Inflammatory macrophage (primary cell): ENCODE measurements at places on chromosomes 2 and 18.

DNA sequence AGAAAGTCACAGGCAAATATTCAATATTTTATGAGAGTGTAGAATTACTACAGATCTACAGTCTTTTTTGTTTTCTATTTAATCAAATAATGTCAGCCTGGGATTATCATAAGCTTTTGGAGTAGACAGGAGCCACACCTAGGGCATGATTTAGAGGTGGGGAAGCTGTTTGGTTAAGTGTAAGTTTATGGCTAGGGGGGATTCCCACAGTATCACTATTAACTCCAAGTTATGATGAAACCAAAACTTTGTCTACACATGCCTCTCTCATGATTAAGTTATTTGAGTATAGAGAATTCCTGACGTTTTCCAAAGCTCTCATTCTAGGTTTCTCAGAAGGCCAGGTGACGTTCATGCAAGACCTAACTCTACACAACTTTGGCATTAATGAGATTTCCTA, 2.1 kb downstream of the SERPINB10 start:
- no peak for DNase-seq

- DNase-seq = no peak
Measured at GRCh38 chr18:46622451-46622850, 34.6 kb downstream of the LOXHD1 start.

DNA sequence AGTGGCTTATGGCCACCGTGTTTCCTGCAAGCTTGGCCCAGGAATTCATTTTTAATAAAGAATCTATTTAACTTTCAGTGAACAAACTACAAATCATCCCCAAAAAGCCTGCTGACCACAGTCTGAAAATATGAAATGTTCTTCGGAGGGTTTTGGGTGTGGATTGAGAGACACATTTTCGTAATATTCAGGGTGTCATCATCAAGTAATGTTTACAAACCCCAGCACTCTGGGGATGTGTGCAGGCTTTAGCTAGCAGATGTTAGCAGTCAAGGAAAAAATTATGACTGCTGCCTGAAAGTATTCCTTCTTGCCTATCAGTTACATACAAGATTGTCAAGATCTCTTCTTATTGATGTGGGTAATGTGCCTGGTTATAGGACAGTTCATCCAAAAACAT, 143.9 kb upstream of the FN1 start:
- peak; percentile 21 for DNase-seq

DNA sequence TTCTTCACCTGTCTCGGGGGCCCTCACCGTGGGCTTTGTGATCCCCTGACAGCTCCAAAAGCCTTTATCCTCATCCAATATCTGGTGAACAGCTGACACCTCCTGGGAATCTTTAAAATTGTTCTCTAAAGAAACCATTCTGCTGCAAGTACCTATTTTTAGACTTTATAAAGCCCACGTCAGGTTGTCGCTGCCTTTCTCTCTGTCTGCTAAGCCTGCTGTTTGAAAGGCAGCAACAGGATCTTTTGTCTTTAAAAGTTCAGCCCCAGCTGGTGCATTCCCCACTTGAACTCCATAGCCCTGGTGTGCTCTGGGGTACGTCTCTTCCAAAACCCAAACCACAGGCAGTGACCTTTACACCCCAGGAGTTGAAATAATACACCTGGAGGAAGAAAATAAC, 145.0 kb downstream of the NEDD4L start:
- no peak for DNase-seq

DNA sequence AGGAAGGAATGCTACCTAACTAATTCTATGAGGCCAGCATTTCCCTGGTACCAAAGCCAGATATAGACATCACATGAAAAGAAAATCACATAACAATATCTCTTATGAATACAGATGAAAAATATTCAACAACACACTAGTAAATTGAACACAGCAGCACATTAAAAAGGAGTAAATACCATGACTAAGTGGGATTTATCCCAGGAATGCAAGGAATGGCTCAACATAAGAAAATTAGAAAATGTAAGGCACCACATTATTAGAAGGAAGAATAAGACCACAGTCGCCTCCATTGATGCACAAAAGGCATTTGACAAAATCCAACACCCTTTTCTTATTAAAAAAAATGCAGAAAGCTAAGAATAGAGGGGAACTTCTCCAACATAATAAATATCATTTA, 133.9 kb downstream of the TTC32 start:
- no peak for DNase-seq
